Thoracic aorta (tissue), 2 donors: ENCODE measurements at places on chromosomes 3 and 15.
A peak's percentile ranks its signal among the peaks of the same experiment; 100 is the strongest.

DNA sequence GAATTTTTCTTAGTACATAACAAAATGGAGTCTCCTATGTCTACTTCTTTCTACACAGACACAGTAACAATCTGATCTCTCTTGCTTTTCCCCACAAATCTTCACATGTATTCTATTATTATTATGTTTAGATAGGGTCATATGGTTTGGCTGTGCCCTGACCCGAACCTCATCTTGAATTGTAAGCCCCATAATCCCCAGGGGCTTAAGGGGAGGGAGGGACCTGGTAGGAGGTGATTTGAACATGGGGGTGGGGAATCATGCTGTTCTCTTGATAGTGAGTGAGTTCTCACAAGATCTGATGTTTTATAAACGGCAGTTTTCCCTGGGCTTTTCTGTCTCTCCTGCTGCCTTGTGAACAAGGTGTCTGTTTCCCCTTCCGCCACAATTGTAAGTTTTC, 86.7 kb upstream of the SELENOK start:
- H3K4me3 ChIP-seq, result no peak overlapping the region
- no peaks in the 10 kb centered on the region for H3K4me1 ChIP-seq
- no peak for DNase-seq
- no peak overlapping the region for H3K27ac ChIP-seq
- no peaks in the 10 kb centered on the region for H3K36me3 ChIP-seq

DNA sequence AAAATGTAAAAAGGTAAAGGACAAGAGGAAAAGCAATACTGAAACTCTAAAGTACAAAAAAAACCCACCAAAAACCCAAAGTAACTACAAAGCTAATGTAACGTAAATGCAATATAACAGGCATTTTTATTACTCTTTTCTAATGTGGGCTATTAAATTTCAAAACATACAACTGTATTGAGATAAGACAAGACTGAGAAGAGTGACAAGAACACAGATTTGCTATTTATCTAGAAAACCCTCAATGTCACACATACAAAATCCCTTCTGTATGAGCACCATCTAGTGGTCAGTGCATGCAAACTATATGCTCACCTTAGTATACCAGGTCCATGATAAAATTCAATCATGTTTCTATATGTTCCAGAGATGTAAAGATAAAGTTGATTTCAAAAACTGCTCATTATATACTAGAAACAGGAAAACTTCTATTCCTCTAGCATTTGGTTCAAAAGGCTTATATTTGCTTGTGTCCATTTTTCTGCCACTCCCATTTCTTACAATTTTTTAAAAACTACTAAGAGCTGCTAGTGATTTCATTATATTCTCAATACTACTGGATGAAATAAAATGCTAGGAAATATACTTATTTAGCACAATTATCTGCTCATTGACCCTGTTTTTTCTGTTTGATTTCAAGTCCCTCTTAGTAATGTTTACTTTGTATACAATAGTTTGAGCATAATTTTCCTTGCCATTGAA, 111.4 kb downstream of the DLG1 start:
- no peaks in the 10 kb centered on the region for H3K36me3 ChIP-seq
- no peak overlapping the region for H3K4me3 ChIP-seq
- no peak overlapping the region for H3K27ac ChIP-seq
- DNase-seq, result no peak

DNA sequence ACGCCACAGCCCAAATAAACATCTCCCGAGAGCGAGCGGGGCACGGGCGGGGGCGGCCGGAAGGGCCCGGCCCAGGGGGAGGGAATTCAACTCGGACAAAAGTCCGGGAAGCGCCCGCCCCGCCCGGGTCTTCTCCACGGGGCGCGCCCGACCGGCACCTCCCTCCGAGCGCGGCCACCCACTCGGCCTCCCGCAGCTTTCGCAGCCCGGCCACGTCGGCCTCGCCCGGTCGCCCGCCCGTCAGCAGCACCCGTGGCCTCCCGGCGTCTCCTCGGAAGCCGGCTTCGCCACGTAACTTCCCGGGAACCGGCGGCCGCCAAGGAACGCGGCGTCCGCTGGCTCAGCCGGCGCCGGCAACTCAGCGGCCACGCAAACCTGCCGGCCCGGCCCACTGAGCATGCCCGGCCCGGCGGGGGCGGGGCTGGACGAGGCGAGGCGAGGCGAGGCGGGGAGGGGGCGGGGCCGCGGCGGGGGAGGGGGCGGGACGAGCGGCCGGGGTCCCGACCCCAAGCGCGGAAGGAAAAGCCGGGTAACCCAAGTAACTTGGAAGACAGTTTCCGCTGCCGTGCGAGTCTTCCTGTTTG, at the start of gene TJP1:
Gene TJP1 (minus strand): TSS at position 369 of the 584 bp plus-strand sequence. CDS start 440 bp downstream, outside the sequence.
- H3K4me1 ChIP-seq, result peaks cover 26% of the 10 kb centered on the region
- no peaks in the 10 kb centered on the region for H3K36me3 ChIP-seq
- H3K27ac ChIP-seq, result peak within 1 kb of the TSS; percentile 94
- DNase-seq, result no peak

DNA sequence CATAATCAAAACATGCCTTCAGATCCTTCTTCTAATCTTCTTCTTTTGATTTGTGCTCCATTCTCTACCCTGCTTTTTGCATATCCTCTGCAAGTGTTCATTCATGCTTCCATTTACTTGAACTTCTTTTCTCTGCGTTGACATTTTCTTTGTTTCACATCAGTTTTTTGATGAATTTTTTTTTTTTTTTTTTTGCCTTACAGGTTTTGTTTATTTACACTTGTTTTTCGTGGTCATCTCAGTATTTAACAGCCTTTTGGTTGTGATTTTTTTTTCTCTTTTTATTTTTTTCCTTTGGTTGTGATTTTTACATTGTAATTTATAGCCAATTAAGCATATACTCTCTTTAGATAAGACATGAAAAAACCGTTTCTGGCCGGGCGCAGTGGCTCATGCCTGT, 11.8 kb upstream of the SHQ1 start:
- H3K4me1 ChIP-seq, result no peaks in the 10 kb centered on the region
- H3K27ac ChIP-seq, result no peak overlapping the region
- DNase-seq, result no peak
- no peaks in the 10 kb centered on the region for H3K36me3 ChIP-seq
- no peak overlapping the region for H3K4me3 ChIP-seq

DNA sequence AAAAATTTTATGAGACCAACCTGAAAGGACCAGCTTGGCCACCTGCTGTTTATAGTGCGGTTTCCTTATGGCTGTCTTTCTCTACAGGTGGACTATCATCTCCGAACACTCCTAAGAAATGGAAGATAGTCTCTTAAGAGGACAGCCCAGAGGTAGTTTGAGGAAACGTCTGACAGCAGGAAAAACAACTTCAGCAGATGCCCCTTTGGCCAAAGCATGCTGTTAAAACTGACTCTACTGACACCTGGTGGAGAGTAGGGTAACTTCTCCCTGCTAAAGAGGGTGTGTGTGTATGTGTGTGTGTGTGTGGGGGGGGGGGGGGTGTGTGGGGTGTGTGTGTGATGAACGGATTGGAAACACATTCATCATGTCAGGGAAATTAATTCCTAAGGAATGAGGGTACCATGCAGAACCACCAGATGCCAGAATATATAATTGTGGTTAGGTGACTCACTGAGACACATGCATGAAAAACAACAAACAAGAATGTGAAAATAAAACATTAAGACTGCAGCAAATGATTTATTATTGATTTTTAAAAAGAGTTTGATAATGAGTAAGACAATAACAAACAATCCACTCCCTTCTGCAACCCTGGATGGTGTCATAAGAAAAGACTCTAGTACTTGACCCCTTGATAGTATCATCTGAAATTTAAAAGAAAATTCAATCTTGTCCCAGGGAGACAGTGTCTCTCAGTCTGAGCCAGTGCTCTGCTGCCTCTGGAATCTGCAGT, 256.5 kb downstream of the THRB start:
- no peak overlapping the region for H3K4me3 ChIP-seq
- no peaks in the 10 kb centered on the region for H3K36me3 ChIP-seq
- H3K27ac ChIP-seq, result peak overlapping the region; percentile 88
- H3K27me3 ChIP-seq, result no peaks in the 10 kb centered on the region
- peaks cover 73% of the 10 kb centered on the region for H3K4me1 ChIP-seq

DNA sequence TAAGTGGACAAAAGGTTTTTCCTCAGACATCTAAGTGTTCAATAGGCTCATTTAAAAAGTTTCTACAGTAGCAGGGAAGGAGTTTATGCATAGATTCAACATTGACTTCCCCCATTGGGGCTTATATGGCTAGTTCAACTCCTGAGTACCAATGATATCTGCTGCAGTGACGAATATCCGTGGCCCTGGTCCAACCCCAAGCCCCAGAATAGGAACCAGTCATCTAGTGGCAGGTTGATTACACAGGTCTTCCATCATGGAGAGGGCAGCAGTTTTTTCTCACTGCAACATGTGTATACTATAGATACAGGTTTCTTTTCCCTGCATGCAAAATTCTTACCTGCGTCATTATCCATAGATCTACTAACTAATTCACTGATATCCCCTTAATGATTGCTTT, 45.8 kb upstream of the KPNA4 start:
- no peaks in the 10 kb centered on the region for H3K27me3 ChIP-seq
- H3K36me3 ChIP-seq, result no peaks in the 10 kb centered on the region
- H3K4me3 ChIP-seq, result no peak overlapping the region
- H3K27ac ChIP-seq, result no peak overlapping the region
- H3K4me1 ChIP-seq, result no peaks in the 10 kb centered on the region

GRCh38 chr3:58629629-58630028, 36.9 kb downstream of the FAM3D start:
- no peak for DNase-seq
- H3K4me1 ChIP-seq, result no peaks in the 10 kb centered on the region
- no peaks in the 10 kb centered on the region for H3K27me3 ChIP-seq
- H3K27ac ChIP-seq, result peak overlapping the region; percentile 12
- no peak overlapping the region for H3K4me3 ChIP-seq

DNA sequence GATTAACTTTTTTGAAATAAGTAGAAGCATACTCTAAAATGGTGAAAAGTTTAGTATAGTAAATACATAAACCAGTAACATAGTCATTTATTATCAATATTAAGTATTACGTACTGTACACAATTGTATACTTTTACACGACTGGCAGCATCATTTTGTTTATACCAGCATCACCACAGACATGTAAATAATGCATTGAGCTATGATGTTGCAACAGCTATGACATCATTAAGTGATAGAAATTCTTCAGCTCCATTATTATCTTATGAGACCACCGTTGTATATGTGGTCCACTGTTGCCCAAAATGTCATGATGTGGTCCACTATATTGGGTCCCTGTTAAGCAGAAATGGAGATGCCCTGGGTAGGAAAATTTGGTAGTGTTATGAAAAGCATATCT, 51.3 kb downstream of the DRD3 start:
- DNase-seq, result no peak
- no peaks in the 10 kb centered on the region for H3K36me3 ChIP-seq
- H3K27ac ChIP-seq, result no peak overlapping the region
- no peaks in the 10 kb centered on the region for H3K27me3 ChIP-seq

- H3K27me3 ChIP-seq, result no peaks in the 10 kb centered on the region
- H3K27ac ChIP-seq, result no peak overlapping the region
Observed at GRCh38 chr3:144774897-144775296, 803.3 kb downstream of the DIPK2A start.

- no peaks in the 10 kb centered on the region for H3K4me1 ChIP-seq
- no peak overlapping the region for H3K27ac ChIP-seq
- no peaks in the 10 kb centered on the region for H3K36me3 ChIP-seq
- no peaks in the 10 kb centered on the region for H3K27me3 ChIP-seq
- no peak for DNase-seq
- H3K4me3 ChIP-seq, result no peak overlapping the region
Observed at GRCh38 chr3:10781981-10782380, 34.0 kb upstream of the SLC6A11 start.

DNA sequence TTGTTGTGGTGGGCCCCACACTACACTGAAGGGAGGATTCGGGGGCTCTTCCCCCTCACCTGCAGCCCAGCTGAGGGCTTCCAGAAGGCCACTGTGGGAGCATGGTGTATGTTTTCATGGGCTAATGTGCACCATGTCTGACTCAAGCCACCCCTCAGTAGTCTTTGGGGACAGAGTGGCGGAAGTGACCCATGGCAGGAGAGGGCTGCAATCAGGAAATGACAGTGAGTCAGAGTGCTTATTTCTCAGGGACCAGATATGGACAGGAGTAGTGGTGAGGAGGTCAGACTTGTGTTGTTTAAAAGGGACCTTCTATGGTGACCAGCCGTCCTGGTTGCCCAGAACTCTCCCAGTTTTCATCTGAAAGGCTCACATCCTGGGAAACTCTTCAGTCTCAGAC, 32.8 kb upstream of the SLC9A9 start:
- H3K4me1 ChIP-seq, result no peaks in the 10 kb centered on the region
- H3K27ac ChIP-seq, result no peak overlapping the region
- H3K27me3 ChIP-seq, result no peaks in the 10 kb centered on the region

GRCh38 chr3:39282057-39282456, 2.2 kb upstream of the CX3CR1 start:
- no peaks in the 10 kb centered on the region for H3K27me3 ChIP-seq
- H3K4me3 ChIP-seq, result no peak overlapping the region
- DNase-seq, result no peak
- no peak overlapping the region for H3K27ac ChIP-seq

GRCh38 chr3:134404366-134404885, 30.2 kb upstream of the AMOTL2 start:
- H3K27me3 ChIP-seq, result no peaks in the 10 kb centered on the region
- DNase-seq, result no peak
- no peak overlapping the region for H3K4me3 ChIP-seq
- H3K4me1 ChIP-seq, result no peaks in the 10 kb centered on the region

- no peak for DNase-seq
- H3K4me1 ChIP-seq, result no peaks in the 10 kb centered on the region
- no peaks in the 10 kb centered on the region for H3K36me3 ChIP-seq
- H3K27me3 ChIP-seq, result no peaks in the 10 kb centered on the region
Observed at GRCh38 chr3:110733045-110733444, 338.6 kb upstream of the NECTIN3 start.

GRCh38 chr15:42157381-42157780, 945 bp upstream of the PLA2G4F start:
- H3K27me3 ChIP-seq, result no peaks in the 10 kb centered on the region
- peaks cover 31% of the 10 kb centered on the region for H3K36me3 ChIP-seq
- no peak for DNase-seq
- H3K4me1 ChIP-seq, result peaks cover 5% of the 10 kb centered on the region
- no peak overlapping the region for H3K4me3 ChIP-seq

GRCh38 chr15:98121536-98121935, 161.0 kb downstream of the ARRDC4 start:
- H3K4me1 ChIP-seq, result no peaks in the 10 kb centered on the region
- no peak overlapping the region for H3K27ac ChIP-seq
- H3K27me3 ChIP-seq, result no peaks in the 10 kb centered on the region
- H3K36me3 ChIP-seq, result no peaks in the 10 kb centered on the region
- no peak for DNase-seq
